Right kidney (tissue), 9 donors: ENCODE measurements at places on chromosomes 6 and 20.
A peak's percentile ranks its signal among the peaks of the same experiment; 100 is the strongest.

- no peak for DNase-seq
Measured at GRCh38 chr6:83998021-83998584, 35.5 kb upstream of the MRAP2 start.

DNA sequence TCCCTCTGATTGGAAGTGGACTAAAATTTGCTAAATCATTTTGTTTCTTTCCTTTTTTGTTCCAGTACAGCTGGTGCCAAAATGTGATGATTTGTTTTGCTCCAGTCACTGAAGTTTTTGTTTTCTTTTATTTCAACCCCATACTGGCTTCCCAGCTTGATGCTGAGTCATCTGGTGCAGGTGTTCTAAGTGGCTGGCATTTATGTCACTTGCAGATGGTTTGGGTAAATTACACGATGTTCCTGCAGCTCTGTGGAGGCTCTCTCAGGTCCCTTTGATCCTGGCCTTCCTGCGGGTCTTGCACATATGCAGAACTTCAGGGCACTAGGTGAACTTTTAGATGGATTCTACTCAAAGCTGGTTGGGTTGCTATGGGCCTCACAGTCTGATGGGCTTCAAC is 577.7 kb downstream of the HAO1 start:
- DNase-seq, result no peak

DNA sequence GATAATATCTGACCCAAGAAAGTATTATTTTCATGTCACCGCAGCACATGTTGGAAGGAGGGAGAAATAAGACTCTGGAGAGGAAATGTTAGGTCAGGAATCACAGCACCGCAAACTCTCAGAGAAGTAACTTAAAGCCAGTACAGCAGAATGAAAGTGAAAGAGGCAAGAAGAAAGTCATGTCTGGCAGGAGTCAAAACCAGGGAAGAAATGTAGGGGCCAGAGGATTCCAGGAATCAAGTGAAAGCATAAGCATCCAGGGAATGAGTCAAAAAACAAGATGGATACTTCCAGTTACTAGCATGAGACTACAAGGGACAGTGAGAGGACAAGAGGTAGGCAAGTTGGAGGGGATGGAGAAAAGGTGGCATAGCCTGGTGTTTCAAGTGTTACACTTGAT is 80.4 kb downstream of the AK9 start:
- DNase-seq, result no peak

DNA sequence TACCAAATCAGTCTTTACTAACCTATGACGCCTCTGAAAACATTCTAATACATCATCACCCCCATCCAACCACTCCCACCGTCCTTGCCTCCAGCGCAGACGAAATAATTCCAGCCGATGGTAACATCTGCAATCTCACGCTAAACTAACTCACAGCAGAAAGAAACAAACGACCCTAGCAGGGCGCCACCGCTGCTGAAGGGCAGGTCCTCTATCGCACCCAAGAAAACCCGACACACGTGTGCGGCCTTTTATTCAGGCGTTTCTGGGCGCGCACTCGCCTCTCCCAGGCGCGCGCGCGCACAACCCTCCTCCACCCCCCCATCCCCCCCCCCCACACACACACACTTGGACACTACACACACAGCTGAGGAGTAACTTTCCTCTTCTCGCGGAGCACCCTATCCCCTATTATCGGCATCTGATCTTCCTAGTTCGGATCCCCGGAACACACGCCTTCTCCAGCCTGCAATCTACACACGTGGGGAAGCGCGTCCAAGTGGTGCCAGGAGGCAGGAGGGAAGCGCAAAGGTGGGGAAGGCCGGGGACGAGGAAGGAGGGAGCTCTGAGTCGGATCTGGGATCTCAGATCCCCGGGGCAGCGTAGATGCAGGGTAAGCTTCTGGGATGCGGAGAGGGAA is 1.4 kb downstream of the GFOD1 start:
- DNase-seq, result peak; percentile 48

DNA sequence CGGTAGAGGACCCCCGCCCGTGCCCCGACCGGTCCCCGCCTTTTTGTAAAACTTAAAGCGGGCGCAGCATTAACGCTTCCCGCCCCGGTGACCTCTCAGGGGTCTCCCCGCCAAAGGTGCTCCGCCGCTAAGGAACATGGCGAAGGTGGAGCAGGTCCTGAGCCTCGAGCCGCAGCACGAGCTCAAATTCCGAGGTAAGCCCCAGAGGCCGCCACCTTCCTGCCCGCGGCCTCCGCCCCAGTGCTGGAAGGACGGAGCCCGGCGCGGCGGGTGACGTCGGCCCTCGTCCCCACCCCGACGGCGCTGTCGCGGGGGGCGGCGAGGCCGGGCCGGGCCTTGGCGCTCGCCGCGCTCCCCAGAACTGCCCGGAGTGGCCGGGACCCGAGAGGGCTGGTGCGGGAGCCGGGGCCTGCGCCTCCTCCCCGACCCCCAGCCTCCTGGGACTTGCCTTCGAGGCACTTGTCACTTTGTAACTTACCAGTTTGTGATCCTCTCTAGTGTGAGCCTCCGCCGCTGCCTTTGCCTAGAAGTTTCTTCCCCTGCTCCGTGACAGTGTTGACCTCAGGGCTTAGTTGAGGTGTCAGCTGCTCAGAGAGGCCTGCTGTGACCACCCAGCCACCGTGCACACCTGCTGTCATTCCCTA is 417 bp downstream of the VAPB start:
- peak; percentile 78 for DNase-seq

- DNase-seq, result no peak
Measured at GRCh38 chr20:20630551-20630950, 81.9 kb downstream of the RALGAPA2 start.

- DNase-seq, result no peak
Measured at GRCh38 chr20:5469111-5469510, 152.4 kb upstream of the PROKR2 start.

DNA sequence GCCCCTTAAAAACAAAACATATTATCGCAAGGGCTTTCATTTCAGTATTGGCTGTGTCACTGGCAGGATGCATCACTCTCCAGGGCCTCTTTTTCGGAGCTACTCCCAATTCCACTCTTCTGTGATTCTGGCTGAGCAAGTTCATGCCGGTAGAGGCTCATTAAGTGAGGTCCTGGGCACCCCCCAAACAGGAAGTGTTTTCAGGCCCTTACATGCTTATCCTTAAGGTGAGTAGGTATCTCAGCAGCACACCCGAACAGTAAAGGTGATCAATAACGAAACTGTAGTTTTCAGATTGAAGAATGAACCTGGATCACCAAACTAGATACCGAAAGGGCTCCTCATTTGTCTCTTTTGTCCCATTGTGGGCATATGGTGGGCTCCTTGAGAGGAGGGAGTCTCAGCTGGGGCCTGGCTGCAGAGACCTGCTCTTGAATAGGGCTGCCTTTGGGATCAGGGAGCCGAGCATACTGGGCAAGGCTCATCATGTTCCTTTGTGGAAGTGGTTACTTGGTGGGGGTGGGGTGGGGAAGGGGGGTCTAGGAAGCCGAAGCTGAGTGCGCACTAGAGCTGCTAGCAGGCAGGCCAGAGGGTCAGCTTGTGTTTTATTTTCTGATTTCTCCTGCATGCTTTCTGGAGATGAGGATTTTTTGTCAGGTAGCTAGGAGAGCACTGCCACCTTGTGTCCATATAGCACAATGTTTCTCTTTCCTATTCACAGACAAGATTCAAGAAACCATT is 65.2 kb downstream of the CDS2 start:
- DNase-seq, result peak; percentile 49

- DNase-seq, result no peak
Measured at GRCh38 chr6:25130518-25130917, 148.7 kb upstream of the CARMIL1 start.

GRCh38 chr20:47917549-47918070 is 132.3 kb upstream of the SULF2 start:
- no peak for DNase-seq
